ENCODE measurements at places on chromosomes 11 and 22.

DNA sequence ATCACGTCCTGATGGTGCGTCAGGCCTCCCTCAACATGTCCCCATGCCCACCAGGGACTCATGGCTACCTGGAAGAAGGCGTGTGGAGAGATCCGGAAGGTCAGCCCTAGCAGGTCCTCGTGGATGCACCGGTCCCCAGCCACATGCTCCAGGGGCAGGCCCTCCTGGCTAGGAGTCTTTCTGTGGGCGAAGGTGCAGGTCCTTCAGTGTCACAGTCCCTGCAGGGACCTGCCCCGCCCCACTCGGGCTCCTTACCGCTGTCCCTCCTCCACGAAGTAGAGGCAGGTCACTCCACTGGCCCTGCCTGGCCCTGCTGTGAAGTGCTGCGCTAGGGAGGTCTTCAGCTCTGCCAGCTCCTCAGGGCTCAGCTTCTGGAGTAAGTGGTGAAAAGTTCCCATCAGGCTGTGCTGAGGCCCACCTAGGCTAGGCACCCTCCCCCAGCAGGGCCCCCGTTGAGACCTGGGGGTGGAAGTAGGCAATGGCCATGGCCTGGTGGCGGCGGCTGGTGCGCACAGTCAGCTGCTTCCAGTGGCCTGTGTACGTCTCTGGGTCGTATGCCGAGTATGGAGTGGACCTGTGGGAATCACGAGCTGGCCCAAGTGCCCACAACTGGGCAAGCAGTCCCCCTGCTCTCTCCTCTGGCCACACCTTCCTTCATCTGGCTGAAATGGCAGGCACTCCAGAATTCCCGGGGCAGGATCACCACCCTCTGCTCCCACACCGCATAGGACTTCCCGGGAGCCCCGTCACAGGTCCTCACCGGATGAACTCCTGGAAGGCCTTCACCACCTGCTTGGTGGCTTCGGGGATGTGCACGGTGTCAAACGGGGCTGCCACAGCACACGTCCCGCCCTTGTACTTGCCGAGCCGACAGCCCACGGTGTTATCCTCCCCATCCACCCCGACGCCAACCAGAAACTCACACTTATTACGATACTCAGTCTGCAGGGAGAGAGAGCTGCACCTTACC is 1.1 kb upstream of the RANBP1 start:
- no peak for DNase-seq

GRCh38 chr11:46639197-46639839 is 22.0 kb downstream of the ATG13 start:
- no peak for DNase-seq

- DNase-seq, result no peak
These were observed 5.3 kb downstream of the SPTBN2 start for GRCh38 chr11:66723693-66724092.

DNA sequence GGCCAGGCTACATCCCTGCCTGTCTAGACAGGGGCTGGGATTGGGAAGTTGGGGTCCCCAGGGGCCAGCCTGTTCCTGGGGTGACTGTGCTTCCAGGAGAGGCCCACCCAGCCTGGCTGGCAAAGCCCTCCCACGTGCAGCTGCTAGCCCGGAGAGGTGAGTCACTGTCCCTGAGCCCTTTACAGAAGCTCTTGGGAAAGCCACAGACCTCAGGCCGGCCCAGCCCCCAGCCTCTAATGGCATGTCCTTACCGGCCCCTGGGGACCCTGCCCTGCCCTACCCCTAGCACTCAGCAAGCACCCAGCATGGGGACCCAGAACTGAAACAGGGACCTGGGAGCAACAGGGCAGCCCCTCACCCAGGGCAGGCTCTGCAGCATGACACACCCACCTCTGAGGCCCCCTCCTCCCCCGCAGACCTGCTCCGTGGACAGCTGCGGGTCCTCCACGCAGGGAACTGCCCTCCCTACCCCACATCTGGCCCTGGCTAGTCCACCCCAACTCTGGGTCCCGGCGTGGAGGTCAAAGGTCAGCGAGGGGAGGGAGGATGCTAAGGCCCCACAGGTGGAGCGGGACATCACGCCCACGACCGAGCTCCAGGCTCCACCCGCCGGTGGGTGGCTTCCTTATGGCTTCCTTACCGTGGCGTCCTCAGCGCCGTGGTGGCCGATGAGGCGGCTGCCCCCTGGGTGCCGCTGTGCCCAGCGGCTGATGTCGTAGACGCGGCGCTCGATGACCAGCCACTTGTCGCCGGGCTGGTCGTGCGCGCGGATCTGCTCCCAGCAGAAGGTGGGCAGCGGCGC is 615 bp downstream of the FADS3 start:
- DNase-seq, result no peak

DNA sequence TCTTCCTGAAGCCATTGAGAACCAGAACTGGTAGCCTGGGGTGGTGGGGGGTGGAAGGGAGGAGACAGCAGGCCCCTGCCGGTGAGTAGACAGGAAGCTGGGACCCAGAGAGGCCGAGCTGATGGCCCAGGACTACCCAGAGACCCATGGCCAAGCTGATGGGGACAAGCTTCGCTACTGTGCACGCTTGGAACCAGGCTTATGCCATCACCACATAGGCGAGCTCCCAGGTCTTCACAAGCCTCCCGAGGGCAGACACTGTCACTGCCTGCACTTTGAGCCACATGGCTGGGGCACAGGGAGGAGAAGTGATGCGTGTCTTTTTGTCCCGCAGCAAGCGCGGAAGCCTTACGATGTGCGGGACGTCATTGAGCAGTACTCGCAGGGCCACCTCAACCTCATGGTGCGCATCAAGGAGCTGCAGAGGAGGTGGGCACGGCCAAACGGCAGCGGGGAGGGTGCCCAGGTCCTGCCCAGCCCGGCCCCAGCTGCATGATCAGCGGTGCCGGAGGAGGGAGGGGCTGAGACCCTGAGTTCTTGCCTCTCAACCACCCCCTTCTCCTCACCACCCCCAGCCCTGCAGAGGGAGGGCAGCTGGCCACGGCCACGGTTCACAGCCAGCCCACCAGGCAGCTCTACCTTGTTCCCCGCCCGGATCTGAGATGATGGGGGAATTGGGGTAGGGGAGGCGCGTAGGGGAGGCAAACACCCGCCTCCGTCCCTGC is 76.0 kb upstream of the KCNQ1OT1 start:
- DNase-seq, result no peak

- no peak for DNase-seq
These were observed 22.6 kb downstream of the ETS1 start for GRCh38 chr11:128564642-128565245.

DNA sequence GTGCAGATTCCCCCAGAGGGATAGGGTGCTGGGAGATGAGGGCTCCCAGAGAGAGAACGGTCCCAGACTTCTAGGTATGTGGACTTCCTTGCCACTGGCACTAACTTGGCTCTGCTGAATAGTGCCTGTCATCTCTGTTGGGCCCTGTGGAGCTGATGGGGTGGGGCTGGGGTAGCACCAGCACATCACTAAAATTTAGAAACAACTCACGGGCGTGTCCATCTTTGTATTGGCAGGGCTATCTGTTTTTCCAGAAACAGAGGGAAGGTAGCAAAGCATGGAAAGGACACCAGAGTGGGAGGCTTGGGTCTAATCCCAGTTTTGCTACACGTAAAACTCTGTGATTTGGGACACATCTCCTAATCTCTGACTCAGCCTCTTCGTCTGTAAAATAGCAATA is 25.8 kb downstream of the SWAP70 start:
- DNase-seq, result no peak

DNA sequence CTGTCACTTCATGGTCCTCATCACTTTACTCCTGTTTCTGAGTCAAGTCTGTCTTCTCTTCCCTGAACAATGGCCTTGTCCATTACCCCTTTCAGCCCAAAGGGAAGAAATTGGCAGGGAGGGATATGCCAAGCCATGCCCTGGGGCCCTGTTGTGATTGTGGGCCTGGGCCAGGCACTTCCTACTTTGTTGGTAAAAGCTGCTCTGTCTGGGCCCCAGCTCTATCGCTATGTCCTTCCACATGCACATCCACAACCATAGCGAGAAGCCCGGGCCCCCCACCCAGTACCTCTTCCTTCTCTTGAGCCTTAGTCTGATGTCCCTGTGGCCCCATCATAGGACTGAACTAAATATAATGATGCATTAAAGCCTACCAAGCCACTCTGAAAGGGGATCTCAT is 126.7 kb upstream of the RCN1 start:
- no peak for DNase-seq

DNA sequence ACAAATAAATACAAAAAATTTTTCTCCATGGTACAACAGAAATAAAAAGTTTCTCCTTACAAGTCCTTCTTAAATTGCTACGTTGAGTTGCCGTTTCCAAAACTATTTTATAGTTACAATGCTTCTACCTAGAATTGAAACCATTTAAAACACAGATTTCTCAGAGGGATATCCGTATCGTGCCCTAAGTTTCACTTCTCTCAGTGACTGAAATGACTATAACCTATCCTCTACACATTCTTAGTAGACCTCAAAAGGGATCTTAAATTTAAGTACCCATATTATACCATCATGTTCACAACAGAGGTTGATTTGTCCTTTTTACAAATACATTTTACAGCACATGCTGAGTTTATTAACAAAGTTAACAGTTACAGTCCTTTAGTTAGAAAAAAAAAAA is 44.1 kb downstream of the USP28 start:
- DNase-seq, result no peak

GRCh38 chr11:40306938-40307548 is 1152.4 kb downstream of the LRRC4C start:
- DNase-seq, result peak; percentile 11

DNA sequence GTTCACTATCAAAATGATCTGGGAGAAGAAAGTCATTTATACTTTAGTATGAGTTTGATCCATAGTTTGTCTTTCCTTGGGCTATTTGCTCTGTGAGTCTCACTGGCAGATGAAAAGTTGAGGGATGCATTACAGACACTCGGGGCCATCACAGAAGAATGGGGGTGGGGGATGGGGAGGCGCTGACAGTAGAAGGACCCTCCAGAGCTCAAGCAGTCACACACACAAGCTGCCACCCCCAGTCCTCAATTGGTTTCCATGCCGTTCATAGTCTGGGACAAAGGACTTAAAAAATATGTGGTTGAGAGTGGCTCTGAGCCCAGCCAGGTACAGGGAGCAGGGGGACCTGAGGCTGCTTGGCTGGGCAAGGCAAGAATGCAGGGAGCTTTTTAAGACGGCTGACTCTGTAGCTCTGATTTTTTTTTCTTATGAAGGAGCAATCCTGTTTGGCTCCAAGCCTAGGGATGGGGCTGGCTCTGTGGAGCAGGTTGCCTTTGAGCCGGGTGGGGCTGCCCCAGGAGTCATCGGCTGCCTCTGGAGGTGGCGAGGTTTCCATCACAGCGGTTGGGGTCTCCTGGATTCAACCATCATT is 13.3 kb upstream of the ANO1 start:
- no peak for DNase-seq

DNA sequence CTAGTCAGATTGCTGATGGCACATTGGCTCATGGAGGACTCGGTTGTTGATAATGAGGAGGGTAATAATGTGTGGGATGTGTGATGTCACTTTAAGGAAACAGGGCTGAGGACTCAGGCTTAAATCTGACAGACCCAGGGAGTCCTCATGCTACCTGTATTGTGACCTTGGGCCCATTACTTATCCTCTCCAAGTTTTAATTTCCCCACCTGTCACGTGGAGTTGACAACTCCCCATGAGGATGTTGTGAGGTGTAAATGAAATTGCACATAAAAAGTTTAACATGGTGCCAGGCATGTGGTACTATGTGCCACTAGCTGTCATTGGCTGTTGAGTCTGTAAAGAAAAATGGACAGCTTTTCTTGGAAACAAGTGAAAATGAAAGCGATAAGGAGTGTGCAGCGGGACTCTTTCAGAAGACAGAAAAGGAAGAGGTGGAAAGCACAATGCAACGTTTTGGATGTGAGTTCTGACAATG is 15.3 kb downstream of the IL10RA start:
- DNase-seq, result no peak

DNA sequence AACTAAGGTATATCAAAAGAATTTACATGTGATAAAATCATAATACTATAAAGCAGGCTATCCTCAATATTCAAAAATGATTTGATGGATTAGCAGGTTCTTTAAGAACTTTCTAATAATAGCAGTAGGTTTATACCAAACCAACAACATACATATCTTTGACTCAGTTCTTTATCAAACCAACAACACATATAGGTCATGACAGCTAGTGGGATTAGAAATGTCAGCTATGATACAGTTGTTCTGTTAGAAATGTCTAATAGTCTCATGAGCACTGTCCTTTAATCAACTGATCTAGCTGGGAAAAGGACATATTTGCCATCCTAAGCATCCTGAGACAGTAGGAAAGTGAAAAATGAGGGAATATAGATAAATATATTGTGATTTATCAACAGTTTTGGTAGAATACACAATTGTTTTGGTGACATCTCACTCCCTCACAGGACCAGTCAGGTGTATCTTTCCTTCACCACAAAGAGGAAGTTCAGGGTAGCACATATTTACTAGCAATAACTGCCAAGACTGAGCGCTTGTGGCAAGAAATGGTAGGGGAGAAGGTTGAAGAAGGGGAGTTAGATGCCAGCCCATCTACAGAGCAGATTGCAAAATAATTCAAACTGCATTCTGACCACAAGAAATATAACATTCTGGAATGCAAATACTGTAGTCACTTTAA is 90.8 kb upstream of the APOA1 start:
- DNase-seq, result no peak

- DNase-seq, result no peak
These were observed 3.4 kb downstream of the TOM1 start for GRCh38 chr22:35303029-35303624.

DNA sequence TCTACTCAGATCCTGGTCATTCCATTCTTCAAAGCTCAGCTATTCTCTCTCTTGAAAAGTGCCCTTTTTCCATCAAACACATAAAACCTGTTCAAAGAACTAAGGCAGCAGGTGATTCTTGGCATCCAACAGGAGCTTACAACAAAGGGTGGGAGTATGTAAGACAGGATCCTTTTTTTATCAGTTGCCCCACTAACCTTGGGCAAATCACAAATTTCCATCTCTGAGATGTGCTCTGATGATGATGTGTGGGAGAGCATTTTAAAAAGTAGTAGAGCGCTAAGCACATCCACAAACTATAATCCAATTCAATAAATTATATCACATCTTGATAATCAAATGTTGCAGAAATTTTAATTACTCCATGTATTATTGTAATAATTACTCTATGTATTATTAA is 53.7 kb upstream of the FDX1 start:
- DNase-seq, result no peak

- no peak for DNase-seq
These were observed 119.2 kb downstream of the KCNQ1OT1 start for GRCh38 chr11:2580571-2581001.
